ENCODE measurements at places on chromosomes 13 and 19.
A peak's percentile ranks its signal among the peaks of the same experiment; 100 is the strongest.

- DNase-seq: no peak
Observed at GRCh38 chr13:51935326-51936171, 73.8 kb downstream of the CCDC70 start.

DNA sequence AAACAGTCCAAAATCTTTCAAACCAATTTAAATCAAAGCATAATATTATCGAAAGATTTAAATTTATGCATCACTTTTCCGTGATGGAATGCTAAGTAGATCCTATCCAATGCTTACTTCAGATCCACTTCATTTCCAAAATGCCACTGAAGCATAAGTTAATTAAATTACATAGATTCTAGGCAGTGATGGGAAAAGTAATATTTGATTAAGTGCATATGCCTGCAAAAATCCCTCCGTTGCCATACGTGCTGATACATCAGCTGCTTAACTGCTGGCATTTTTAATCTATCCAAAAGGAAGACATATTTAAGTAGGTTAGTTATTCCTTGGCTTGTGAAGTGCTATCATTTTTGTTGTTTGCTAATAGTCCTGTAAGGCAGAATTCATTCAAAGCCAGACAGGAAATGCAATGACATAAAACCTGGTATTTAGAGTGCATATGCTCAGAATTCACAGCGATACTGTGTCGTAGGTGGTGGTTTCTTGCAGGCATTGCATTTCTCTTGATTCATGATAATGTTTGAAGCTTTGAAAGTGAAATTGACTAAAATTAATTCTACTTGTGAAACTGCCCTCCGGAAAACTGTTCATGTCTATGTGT lies 738.3 kb upstream of the GPC6 start:
- no peak for DNase-seq

- DNase-seq: no peak
Observed at GRCh38 chr13:40995997-40996396, 23.1 kb downstream of the ELF1 start.

DNA sequence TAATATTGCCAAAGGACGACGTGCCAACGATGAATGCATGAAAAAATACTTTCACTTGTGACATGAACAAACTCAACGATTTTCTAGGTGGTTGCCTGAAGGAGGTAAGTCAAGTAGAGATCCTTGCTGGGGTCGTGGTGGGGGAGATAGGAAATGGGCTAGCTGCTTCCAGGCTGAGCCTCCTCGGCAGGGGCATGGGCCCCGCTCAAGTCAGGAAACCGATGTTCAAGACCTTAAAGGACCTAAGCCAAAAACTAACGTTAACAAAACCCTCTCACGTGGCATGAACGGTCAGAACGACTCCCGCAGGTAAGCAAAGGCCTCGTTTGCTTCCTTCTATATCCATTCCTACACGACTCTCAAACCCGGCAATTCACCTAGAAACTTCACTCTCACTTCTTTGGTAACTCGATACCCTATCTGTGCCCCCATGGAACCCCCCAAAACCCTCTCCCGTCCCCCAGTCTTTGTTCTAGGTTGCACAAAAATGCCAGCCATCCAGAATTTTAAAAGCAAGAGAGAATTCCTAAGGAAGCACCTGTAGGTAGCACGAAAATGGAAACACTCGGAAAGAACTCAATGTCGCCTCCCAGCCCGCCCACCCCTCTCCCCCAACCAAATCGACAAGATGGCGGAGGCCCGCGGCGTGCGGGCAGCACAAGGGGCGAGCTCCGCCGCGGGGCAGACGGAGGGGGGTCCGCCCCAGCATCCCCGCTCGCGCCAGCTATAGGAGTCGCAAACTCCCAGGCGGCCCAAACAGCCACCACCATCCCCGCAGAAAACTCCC lies 13.6 kb downstream of the ACP4 start:
- no peak for DNase-seq

- DNase-seq: no peak
Observed at GRCh38 chr13:37340901-37341670, 235.6 kb upstream of the CSNK1A1L start.

DNA sequence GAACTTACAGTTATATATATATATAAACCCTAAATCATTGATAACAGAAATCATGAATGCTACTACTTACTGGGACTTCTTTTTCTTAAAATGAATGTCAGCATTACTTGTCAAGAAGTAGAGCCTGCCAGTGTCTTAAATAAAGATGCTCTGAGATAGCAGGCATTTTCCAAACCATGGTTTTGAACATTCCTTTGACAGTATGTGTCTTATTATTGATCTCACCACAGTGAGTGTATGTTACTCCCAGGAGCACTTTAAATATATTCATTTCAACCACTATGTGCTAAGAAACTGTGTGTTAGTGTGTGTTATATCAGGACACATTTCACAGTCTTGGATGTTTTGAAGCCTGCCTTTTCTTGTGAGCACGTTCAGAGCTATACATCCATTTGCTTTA lies 28.2 kb downstream of the TNFRSF19 start:
- no peak for DNase-seq

DNA sequence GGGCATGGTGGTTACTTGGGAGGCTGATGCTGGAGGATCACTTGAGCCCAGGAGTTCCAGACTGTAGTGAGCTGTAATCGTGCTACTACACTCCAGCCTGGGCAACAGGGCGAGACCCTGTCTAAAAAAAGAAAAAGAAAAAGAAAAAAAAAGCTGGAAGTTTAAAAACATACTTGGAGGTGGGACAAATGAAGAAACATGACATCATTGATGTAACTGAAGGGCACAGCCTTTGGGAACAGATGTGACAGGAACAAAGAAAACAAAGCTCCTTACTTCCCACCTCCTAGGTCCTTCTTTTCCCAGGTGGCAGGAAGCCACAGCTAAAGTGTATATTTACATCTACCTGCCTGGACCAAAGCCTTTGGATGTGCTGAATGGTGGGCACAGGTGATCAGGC lies 1.9 kb downstream of the PEX11G start:
- no peak for DNase-seq

DNA sequence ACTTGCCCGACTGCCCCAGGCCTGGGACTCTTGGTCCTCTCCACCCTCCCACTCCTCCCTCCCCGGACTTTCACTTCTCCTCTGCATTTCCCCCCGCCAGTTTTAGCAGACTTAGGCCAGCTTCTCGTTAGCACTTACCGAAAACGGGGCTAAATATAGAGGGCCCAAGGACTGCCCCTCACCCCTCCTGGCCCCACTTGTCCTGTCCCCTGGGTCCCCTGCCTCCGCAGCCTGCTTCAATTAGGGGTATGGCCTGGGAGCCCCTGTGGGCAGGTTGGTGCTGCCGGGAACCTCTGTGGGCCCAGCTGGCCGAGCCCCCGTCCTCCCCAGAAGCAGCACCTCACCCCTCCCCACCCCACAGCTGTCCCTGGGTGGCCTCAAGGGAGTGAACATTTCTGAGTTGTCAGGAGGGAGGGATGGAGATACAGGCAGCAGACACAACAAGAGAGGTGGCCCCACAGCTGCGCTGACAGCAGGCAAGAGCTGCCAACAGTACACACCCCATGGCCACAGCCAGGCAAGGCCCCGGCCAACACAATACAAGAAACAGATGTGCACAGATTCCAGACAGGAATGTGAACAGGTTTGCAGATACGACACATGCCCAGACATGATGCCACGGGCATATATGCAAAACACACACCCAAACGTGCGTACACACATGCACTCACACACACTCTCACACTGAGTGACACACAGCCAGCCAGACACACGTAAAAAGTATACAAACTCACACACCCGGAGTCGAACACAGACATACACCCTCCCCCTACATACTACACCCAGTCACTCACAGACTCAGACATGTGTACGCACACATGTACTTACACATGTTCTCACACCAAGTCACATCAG lies 2.6 kb downstream of the POU2F2 start:
- DNase-seq: no peak

- no peak for DNase-seq
Observed at GRCh38 chr13:90253806-90254205, 1093.7 kb upstream of the MIR17HG start.

- DNase-seq: no peak
Observed at GRCh38 chr19:54526972-54527371, 24.3 kb downstream of the LAIR2 start.

GRCh38 chr19:6800991-6801484 lies 28.5 kb downstream of the VAV1 start:
- no peak for DNase-seq

GRCh38 chr19:4066682-4067395 lies at the start of gene ZBTB7A:
Gene ZBTB7A, minus strand, starts transcription at chr19:4066899. Its CDS starts 11,667 bp downstream, at chr19:4055232.
- DNase-seq: peak; percentile 82

GRCh38 chr13:30845297-30846214 lies 60.5 kb upstream of the MEDAG start:
- no peak for DNase-seq

DNA sequence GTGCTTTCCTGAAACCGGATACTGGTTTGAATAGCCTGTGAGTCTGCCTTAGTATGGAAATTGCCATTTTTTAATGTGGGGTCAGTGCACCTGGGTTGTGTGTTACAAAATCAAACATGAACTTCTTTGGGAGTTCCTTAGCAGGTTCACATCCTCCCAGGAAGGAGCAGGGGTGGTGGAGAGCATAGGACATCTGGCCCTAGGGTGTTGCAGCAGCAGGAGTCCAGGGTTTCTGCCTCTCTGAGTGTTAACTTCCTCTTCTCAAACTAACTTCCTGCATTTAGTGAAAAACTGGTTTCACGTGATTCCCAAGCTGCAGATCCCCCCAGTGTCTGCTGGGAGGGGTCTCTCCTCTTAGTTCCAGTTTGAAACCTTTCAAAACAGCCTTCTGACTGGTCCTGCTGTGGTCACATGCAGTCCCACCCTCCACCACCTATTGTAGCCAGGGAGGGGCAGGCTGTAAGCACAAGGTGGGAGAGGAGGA lies 7.2 kb downstream of the RNASEH2B start:
- no peak for DNase-seq

DNA sequence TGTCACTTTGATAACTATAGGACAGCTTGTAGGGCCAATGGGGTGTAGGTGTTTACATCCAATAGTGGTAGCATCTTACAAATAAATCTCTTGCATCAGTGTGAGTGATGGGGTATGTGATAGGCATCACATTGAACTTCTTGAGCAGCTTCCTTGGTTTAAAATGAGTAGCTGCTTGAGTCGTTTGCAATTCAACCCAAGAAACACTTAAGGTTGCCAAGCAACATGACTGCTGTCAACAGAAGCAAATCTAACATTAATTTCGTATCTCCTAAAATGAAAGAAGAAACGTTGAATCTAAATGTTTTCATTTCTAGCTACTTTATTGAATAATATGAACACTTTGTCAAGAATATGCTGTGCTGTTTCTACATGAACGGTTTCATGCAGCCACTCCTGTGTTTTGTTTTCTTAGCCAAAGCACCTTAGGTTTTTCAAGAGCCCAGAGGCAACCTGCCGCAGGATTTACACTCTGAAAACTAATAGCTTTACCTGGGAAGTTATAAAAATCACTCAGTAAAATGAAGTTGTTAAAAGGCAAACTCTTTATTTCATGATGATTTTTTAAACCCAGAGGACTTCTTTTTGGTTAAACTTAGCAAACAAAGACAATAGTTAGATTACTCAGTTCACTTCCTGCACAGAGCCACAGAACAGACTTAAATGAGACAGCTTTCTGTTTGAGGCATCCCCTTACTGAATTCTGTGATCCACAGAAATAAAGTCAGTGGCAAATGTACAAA lies 305.2 kb downstream of the MTUS2 start:
- DNase-seq: peak; percentile 43

Data from CD4-positive, alpha-beta T cell treated with Interleukin-15 for 4 hours (primary cell).